ENCODE measurements at places on chromosomes 2 and 18. TPM values are rescaled to one million over a fixed set of nuclear protein-coding genes. Genes with fewer than 3 reads are reported as not detected.

The KIAA2012 gene
- polyA plus RNA-seq, result 0.37 TPM

DNA sequence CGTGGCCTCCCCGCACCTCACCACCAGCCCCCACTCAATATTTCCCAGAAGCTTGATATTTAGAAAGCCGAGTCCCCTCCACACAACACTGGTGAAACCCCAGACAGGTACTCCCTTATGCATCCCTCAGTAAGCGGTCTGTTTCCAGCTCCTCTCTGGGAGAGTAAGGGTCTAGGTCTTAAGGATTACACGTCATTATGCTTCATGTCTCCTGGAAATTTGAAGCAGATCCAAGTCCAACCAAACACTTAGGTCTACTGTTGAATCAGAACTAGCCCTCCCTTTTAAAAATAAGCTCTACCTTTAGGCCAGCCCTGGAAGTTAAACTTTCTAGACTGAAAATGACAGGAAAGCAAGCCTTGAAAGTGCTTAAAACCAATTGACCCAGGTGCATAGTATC is 1.5 kb upstream of the OST4 start:
- no peak for DNase-seq

The ADAM17 gene
- 25.4 TPM for polyA plus RNA-seq

- DNase-seq, result no peak
These were observed 690.8 kb upstream of the CELF4 start for GRCh38 chr18:38256366-38256765.

DNA sequence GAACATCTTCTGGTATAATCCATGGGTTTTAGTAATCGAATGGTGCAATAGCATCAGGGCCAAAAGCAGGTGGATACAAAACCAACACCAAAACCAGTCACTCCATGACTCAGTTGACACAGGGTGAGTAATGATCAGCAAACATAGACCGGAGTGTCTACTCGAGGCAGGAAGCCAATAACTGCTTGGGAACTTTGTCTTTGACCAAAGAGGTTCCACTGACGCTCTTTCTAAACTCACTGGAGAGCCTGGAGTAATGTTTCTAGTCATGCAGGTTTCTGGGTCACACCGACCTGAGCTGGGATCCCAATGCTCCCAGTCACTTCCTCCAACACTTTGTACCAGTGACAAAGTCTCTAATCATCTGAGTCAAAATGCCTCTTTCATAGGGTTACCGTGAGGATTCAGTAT is 30.9 kb downstream of the MREG start:
- DNase-seq, result no peak

DNA sequence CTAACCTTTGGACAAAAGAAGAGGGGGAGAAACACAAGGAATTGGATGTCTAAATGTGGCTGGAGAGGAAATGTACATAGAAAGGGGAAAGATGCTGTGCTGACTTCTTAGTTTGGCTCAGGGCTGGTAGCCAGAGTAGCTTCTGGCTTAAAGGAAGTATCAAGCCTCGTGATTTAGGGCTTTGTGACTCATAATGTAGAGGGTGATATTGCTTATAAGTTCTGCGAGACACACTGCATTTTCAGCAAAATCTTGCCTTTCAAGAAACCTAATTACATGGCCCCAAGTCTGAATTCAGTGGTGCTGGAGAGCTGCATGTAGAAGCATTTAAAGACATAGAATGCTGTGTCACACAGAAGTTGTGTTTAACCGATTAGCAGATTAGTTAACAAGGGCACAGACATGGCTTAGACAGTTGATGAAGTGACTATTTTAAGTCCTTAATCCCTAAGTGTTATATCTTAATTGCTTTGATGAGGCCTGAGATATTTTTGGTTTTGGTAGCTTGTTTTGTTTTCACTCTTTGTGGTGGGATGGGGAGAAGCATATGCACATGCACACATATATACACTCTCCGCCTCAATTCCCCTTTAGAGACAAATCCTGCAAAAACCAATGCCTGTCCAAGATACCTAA is 66.4 kb downstream of the EPAS1 start:
- DNase-seq, result no peak

DNA sequence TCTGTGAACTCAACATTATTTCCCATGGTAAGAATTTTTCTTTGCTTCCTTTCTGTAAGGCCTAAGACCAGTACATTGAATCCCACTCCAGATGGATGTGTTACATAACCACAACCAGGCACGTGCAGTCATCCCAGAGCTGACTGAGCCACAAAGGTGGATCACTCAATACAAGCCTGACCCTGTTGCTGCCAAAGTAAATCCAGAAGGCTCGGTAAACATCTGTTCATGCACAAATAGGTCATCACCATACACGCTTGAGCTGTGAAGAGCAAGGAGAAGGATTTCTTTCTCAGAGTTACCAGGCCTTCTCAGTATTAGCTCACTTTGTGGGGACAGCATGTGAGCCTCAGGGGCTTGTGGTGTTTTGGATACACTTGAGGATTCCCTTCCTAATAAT is 791.4 kb upstream of the FANCL start:
- no peak for DNase-seq

The HAAO gene
- polyA plus RNA-seq, result 19.7 TPM

GRCh38 chr2:15145046-15145817 is 415.9 kb downstream of the NBAS start:
- DNase-seq, result no peak

DNA sequence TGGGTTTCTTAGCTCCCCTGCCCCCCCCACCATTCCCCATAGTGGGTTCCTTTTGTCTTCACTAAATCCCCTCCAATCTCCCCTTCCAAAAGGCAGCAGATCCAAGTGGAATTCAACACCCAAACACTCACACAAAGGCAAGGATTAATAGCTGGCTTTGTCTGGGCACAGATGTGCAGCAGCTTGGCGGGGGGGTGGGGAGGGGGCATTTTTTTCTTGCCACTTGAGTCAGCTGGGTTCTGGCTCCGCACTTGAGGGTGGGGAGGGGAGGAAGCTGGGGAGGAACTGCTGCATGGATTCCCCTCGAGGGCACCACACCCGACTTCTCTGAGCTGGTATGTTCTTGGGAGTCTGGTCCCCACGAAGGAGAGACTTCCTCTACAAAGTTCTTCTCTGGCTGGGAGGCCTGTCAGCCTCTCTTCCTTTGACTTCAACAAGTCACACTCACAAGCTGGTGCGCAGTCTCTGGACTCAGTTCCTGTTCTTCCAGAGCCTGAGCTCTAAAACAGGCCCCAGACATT is 36.0 kb downstream of the SERTAD2 start:
- no peak for DNase-seq

DNA sequence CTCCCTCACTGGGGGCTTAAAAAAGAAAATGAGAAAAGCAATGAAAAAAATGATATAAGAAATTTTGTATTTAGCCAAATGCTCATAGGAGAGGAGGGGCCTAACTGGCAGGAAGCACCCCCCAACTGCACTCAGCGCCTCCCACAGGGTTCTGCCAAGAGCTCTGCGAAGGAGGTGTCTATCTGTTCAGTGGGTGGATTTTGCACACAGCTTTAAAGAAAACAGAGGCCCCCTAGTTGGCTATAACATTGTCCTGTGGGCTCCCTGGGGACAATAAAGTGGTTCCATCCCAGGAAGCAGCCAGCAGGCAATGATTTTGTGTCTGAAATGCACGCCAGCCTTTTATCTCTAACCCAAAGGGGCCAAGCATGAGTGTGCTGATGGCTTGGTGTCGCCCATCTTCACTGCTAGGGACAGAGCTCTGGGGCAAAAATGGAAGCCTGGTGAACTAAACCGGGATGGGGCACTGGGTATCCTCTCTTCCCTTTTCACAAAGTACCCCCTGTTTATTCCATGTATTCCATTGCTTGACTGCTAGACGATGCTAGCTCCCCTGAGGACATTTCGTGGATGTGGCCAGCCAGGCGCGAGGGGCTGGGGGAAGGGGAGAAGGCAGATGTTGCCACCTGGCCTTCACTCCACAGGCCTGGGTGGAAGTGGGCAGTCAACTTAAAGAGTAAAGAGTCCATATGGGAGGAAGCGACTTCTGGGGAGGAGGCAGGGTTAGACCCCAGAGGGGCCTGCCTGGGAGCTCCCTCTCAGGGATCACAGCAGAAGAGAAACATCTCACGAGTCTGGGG is 205.7 kb downstream of the CYP26B1 start:
- DNase-seq, result no peak

DNA sequence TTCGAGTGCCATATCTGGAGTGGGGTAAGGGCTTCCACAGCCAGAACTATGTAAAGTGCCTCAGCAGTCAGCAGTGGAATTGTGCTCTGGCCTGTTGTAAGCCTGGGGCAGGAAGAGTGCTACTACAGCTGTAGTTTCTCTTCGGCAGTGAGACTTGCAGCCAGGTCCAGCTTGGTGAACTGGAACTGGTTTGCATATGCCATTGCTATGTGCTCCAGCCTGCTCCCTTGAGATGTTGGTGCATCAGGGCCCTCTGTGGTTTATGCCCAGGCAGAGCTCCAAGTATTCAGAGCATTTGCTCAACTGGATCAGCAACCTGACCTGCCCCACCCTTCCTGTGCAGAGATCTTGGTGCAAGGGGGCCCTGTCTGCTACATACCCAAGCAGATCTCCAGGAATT is 47.8 kb downstream of the ZNF804A start:
- no peak for DNase-seq

DNA sequence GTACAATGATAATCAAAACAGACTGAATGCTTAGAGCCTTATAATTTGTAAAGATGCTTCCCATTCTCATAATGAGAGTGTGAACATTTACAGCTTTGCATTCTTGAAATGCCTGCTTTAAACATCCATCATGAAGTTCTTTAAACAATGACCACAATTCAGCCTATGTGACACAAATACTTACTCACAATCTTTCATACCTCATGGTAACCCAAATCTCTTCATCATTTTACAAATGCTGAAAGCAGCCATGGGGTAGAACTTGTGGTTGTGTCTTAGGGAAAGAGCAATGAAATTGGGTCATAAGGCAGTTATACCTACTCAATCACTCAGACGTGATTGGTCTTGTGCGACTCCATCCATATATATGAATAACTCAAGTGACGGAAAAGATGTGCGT is 140.7 kb downstream of the RND3 start:
- DNase-seq, result no peak

- DNase-seq, result no peak
These were observed 36.6 kb downstream of the LONRF2 start for GRCh38 chr2:100285691-100286090.

- no peak for DNase-seq
These were observed 4.0 kb downstream of the VAMP5 start for GRCh38 chr2:85588236-85588635.

GRCh38 chr2:208183972-208184705 is 5.7 kb downstream of the C2orf80 start:
- no peak for DNase-seq

- no peak for DNase-seq
These were observed 50.1 kb upstream of the WDR75 start for GRCh38 chr2:189391201-189391600.

The ALPI gene
- polyA plus RNA-seq, result not detected

DNA sequence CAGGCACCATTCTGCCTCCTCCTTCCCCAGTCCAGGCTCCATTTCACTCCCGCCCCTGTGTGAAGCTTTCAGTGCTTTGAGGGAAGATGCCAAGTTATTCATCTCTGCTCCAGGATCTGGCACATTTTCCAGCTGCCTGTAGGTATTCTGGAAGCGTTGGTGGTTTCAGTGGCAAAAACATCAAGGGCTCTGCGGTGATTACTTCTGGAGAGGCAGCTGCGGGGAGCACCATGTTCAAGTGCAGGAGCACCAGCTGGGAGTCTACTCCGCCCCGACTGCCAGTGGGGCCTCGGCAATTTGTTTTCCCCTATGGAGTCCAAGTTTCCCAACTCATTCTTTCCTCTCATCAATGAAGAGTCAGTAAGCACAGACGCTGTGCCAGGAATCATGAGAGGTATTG is 211.7 kb downstream of the CLIP4 start:
- DNase-seq, result no peak

- no peak for DNase-seq
These were observed at the start of gene BOLL for GRCh38 chr2:197784956-197785941. Gene BOLL (minus strand): TSS chr2:197785319. CDS start chr2:197781850, 3,469 bp downstream.

The YES1 gene
- polyA plus RNA-seq, result 45.3 TPM

- DNase-seq, result no peak
These were observed 121.9 kb downstream of the NDUFA10 start for GRCh38 chr2:239903210-239903609.

DNA sequence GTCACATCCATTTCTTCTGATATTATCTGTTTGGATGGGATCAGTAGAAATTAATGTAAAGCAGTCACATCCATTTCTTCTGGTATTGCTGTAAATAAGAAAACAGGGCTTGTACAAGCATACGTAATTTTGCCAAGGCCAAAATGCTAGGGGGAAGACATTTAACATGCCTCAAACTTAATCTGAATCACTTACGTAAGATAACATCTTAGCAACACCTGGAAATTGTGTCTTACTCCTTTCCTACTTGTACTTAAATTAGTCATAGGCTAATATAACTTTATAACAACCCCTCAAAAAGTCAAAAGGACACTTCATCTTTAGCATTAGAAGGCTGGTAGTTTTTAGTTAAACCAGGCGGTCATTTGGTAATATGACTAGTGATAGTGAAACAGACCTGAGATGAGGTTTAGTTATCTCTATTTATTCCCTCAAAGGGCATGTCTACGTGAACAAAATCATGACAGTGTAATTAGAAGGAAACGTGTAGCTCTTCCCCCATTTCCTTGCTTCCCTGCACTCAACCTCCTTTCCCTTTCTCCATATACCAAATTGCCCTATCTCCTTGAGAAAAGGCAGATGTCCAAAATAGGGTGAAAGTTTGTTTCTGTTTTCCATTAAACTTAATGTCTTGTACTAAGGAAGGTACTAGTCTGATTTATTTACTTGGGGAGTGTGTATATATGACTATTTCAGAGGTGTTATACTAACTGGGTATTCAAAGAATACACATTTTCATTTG is 99.3 kb upstream of the FZD5 start:
- no peak for DNase-seq

The CHPF gene
- polyA plus RNA-seq, result 50.8 TPM

GRCh38 chr2:107361751-107362381 is 464.8 kb upstream of the RGPD4 start:
- DNase-seq, result no peak

GRCh38 chr2:38466876-38467767 is 90.0 kb upstream of the ATL2 start:
- DNase-seq, result no peak

GRCh38 chr2:136104977-136105376 is 13.0 kb downstream of the CXCR4 start:
- DNase-seq, result no peak

- no peak for DNase-seq
These were observed 2.9 kb upstream of the GALNT3 start for GRCh38 chr2:165796819-165797530.

GRCh38 chr2:176130957-176131847 is 1.7 kb downstream of the HOXD8 start:
- no peak for DNase-seq

The MATN3 gene
- polyA plus RNA-seq, result 1.6 TPM

The FLACC1 gene
- polyA plus RNA-seq, result 1.4 TPM

The SOX11 gene
- polyA plus RNA-seq, result 26.1 TPM

The IGFBP5 gene
- 468 TPM for polyA plus RNA-seq

DNA sequence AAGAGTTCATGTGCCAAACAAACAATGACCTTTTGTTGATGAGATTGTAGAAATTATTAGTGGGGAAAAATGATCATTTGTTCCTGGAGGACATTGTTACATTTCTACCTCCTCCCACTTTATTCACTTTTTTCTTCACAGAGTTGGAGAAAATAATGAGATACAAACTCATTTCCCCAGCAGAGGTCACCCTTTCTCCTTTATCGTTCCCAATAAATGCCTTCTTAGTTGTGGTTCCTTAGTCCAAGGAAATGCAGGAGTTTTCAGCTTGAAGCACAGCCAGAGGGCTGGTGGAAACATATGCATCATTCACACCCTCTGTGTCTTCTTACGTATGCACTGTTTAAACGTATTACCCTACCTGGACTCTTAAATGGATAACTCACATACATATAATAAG is 108.8 kb downstream of the SLC4A3 start:
- DNase-seq, result peak; percentile 67

The RAB6C gene
- polyA plus RNA-seq, result 0.24 TPM

All from forelimb muscle (tissue), 1 donor.